ENCODE measurements at places on chromosomes 11 and 22.

DNA sequence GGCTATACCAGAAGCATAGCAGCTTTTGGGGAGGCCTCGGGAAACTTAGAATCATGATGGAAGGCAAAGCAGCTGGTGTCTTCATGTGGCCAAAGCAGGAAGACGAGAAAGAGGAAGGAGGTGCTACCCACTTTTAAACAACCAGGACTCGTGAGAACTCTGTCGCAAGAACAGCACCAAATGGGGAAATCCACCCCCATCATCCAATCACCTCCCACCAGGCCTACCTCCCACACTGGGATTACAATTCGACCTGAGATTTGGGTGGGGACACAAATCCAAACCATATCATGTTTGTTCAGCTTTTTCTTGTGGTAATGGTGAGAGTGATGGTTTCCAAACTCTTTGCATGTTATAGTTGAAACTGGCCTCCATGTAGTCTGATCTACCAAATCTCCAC lies 32.5 kb upstream of the OR10D3 start:
- DNase-seq: no peak

- DNase-seq: no peak
Measured at GRCh38 chr11:76669901-76670484, 554 bp downstream of the LRRC32 start.

- DNase-seq: no peak
Measured at GRCh38 chr22:30989474-30989873, 20.4 kb downstream of the TUG1 start.

DNA sequence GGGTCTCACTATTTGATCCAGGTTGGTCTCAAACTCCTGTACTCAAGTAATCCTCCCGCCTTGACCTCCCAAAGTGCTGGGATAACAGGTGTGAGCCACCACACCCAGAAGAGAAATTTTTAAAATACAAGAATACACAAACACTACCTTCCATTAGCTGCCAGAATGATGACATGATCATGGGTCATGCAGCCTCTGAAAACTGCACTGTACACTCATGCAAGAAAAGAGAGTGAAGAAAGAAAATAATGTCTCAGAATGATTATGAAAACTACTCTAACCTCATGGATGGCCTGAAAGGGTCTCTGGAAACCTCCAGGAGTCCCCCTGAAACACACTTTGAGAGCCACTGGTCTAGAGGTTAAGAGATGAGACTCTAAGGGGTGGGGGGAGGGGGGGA lies 18.8 kb downstream of the VPS37C start:
- no peak for DNase-seq

GRCh38 chr11:34468209-34468841 lies 29.6 kb downstream of the CAT start:
- DNase-seq: no peak

GRCh38 chr22:42878561-42879305 lies 21.7 kb upstream of the ARFGAP3 start:
- DNase-seq: no peak

- no peak for DNase-seq
Measured at GRCh38 chr11:114263513-114264170, 32.6 kb upstream of the NNMT start.

- DNase-seq: no peak
Measured at GRCh38 chr11:116602637-116602942, 170.2 kb downstream of the BUD13 start.

DNA sequence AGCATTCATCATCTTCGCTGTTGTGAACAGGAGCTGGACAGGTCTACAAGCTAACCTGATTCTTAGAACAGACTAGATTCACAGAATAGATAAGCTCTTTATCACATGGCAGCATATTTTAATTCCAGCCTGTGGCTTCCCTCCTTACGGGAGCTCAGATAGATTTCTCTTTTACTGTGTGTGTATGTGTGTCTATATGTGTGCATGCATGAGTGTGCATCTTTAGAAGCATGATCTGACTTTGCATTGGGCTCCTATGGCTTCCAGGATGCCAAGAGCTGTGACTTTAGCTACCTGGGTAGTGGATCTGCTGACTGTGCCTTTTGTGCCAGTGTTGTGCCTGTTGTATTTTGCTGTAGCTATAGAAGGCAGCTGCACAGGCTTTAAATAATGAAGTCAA lies 44.3 kb downstream of the ZNRF3 start:
- no peak for DNase-seq

DNA sequence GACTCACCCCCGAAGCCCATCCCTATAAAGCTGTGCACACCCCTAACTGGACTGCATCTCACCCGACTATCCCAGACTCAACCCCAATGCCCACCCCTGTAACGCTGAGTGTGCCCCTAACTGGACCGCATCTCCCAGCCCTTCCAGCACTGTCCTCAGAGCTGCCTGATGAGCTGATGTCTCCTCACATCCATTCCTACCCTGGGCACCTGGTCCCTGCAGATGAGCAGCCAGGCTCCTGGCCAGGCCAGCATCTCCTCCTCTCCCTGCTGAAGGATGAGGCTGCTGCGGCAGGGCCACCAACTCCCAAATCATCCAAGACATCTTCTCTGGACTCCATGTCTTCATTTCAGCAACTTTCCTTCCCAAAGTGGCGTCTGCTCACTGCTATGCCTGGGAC lies 332.1 kb downstream of the CTTN start:
- no peak for DNase-seq

DNA sequence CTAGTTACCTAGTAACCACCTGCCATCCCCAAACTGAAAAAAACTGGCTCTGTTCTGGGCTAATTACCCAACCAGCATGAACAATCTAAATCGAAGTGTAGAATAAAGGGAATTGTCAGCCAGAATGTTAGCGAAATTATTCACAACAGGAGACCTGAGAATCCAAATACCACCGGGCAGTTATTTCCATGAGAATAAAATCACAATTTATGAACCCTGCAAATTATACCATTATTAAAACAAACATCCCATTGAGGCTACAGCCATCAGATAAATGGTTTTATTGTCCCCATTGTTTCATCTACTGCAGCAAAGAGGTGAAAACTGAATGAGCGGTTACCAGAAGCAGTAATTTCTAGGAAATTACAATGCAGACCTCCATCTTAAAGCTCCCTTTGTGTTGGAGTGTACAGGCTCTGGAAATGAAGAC lies 21.7 kb downstream of the FAM168A start:
- DNase-seq: no peak

DNA sequence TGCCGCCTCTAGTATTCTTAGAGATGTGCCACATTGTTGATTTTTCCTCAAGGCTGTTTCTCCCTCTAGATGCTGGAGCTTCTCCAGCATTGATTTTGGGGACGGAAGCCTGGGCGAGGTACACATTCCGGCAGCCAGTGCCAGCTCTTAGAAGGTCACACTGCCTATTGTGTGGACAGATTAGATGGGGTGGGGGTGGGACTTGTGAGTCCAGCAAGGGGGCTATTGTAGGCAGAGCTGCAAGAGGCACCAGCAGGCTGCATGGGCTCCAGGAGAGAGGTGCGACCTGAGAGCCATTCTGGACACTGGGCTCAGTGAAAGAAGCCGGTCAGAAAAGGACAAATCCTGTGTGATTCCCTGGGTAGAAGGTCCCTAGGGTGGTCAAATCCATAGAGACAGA lies 12.4 kb downstream of the C11orf21 start:
- DNase-seq: no peak

GRCh38 chr11:101291279-101291678 lies 161.7 kb upstream of the PGR start:
- no peak for DNase-seq

- DNase-seq: no peak
Measured at GRCh38 chr22:24965822-24966626, 13.5 kb downstream of the KIAA1671 start.

DNA sequence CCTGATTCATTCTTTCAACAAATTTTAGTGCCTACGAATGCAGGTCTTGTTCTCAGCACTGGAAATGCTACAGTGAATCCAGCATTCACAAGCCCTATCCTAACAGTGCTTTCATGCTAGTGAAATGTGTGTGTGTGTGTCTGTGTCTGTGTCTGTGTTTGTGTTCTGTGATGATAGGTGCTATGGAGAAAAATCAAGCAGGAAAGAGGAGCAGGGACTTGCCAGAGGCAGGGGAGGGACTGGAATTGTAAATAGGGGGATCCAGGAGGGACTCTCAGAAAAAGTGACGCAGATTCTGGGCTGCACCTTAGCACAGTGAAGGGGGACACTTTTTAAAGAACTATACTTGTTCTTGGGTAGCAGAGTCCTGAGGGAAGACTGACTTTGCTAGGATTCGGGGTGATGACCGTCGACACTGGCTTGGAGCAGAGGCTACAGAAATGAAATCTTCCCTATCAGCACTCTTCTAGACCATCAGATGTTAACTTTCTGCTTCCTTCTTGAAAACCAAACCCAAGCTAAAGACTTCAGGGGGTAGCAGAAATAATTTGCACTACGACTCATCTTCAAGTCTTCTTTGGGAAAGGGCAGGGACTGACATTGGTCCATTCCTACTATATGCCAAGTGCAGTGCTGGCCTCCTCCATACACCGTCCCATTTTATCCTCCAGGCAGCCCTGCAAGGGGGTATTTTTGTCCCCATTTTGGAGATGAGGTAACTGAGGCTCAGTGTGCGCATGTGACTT lies 39.3 kb upstream of the PTPRJ start:
- DNase-seq: no peak

GRCh38 chr11:88179141-88179540 lies 3.9 kb upstream of the RAB38 start:
- no peak for DNase-seq

DNA sequence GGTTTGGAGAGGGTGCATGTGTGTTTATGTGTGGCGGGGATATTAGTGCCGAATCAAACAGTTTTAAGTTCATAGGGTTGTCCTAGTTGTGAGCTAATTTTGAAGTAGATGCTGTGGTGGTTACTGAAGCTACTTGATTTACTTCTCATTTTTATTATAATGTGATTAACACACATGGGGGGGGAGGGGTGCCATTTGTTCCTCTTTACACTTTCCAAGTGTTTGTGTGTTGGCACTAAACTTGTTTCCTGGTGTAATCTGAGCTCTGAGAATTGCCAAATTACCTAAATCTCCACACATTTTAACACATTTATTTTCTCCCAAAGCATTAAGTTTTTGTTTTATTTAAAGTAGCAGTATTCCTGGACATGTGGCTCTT lies 60.1 kb downstream of the ZNRF3 start:
- DNase-seq: no peak

DNA sequence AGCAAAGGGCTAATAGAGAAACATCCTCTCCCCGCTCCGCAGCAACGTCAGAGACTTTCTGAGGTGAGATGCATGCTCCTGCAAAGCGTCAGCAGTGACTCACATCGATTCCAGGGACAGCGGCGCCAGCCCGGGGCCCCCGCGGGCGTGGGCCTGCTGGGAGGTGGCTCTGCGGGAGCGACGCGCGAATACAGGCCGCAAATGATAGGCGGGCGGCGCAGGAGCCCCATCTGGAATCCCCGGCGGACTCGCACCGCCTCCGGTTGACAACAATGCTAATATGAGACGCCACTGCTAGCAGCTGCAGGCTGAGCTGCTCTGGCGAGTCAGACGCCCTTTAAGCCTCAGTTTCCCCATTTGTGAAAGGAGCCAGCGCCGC lies 557 bp downstream of the RANGAP1 start:
- DNase-seq: no peak

DNA sequence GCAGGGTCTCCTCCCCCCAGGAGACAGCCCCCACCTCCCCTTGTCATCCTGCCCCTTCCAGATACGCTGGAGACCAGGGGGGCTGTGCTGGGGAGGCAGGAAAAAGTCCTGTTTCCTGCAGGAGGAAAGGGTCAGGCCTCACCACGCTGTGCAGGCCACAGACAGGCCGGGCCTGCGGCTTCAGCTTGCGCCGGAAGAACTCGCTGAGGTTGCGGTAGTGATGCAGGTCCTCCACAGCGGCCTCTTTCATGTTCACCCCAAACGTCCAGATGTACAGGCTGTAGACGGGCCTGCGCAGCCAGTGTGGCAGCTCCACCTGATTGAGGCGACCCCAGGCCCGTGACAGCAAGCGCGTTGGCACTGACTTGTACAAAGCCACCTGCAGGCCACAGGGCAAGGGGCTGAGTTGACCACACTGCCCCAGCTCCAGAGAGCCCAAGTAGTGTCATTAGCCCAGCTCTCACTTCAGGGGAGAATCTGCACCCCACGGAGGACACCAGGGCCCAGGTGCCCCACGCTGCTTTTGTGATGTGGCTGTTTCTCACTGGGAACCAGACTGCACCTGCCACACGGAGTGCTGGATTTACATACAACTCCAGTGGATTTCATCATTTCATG lies 40.4 kb downstream of the PISD start:
- no peak for DNase-seq

- DNase-seq: no peak
Measured at GRCh38 chr22:29782061-29782845, 15.1 kb downstream of the UQCR10 start.

DNA sequence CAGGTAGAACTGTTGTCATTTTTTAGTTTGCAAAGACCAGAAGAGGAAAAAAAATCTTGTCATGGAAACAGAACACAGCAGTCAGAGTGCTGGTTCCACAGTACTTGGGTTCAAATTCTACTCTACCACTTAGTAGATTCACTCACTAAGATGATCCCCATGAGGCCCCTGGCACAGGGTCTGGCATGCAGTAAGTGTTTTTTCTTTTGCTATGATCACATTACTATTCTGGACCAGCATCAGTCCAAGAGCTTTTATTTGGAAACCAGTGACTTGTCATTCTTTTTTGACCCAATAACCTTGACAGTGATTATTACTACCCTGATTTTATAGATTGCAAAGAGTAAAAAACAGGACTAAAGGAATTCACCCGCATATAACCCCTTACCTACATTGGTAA lies 4.1 kb downstream of the EEF1G start:
- no peak for DNase-seq

DNA sequence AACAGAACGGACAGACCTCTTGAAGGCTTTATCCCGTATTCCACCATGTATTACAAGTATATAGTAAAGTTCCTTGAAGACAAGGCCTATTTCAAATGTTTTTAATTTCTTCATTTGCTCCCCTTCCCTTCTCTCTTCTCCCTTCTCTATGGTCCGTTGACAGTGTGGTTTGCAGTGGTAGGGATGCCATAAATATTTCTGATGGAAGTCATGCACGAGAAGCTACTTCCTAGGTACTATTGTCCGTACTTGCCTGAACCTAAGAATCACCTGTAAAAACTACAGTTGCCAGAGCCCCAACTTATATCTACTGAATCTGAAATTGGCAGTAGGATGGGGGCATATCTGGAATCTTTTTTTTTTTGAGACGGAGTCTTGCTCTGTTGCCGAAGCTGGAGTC lies 2.8 kb downstream of the PISD start:
- no peak for DNase-seq

DNA sequence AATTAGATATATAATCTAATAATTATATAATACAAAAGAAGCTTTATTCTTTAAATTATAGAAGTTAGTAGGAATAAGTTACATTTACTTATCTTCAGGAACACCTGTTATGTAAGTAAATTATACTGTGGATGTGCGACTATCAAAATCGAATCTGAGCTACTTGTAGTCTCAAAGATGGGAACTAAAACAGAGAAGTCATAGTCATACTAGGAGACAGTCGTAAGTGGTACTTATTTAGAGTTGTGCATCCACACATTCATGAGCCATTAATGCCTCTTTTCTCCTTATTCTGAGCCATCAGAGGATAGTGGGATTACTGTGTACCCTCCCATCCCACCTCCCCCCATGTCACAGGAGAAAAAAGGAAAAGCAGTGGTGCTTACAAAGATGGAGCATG lies 114.4 kb downstream of the CADM1 start:
- no peak for DNase-seq

GRCh38 chr11:94193288-94193687 lies 64.6 kb downstream of the PANX1 start:
- no peak for DNase-seq

Measured in NCI-H1092 (cell line).